Esophagus (tissue), 2 donors: ENCODE measurements at places on chromosomes 7 and 10. TPM values are rescaled to one million over a fixed set of nuclear protein-coding genes. Genes with fewer than 3 reads are reported as not detected.

The C10orf53 gene
- polyA plus RNA-seq = not detected

The SPRN gene
- 0.33 TPM for polyA plus RNA-seq

The OR2A14 gene
- not detected for polyA plus RNA-seq

The DYNC1I1 gene
- polyA plus RNA-seq = 0.69 TPM

The PIP gene
- not detected for polyA plus RNA-seq

The SLC18A3 gene
- not detected for polyA plus RNA-seq

The LBX1 gene
- not detected for polyA plus RNA-seq

The GPR146 gene
- 6.3 TPM for polyA plus RNA-seq

The CYP26C1 gene
- polyA plus RNA-seq = 0.02 TPM

The CCDC172 gene
- not detected for polyA plus RNA-seq

The FGL2 gene
- polyA plus RNA-seq = 3.4 TPM

The OR2A12 gene
- polyA plus RNA-seq = not detected

The ARF5 gene
- polyA plus RNA-seq = 235 TPM

The CEP55 gene
- 11.5 TPM for polyA plus RNA-seq

The CYP3A5 gene
- 16.1 TPM for polyA plus RNA-seq

The NFE2L3 gene
- polyA plus RNA-seq = 2.3 TPM

The PIP4K2A gene
- 6.1 TPM for polyA plus RNA-seq

The TLX1 gene
- not detected for polyA plus RNA-seq

The ANKMY2 gene
- 5.9 TPM for polyA plus RNA-seq

The CYP3A4 gene
- 0.20 TPM for polyA plus RNA-seq

The ACTR3C gene
- 8.0 TPM for polyA plus RNA-seq

The TMEM254 gene
- 24.9 TPM for polyA plus RNA-seq

The CTAGE8 gene
- 2.5 TPM for polyA plus RNA-seq

The CTAGE4 gene
- polyA plus RNA-seq = 3.2 TPM

The TRIM50 gene
- 0.02 TPM for polyA plus RNA-seq

The PON1 gene
- not detected for polyA plus RNA-seq

The ADCY1 gene
- 0.12 TPM for polyA plus RNA-seq

The MACC1 gene
- 5.6 TPM for polyA plus RNA-seq

The UCN3 gene
- polyA plus RNA-seq = not detected

The LRRN3 gene
- 0.06 TPM for polyA plus RNA-seq

The RSPH10B2 gene
- polyA plus RNA-seq = 0.10 TPM

The DPYSL4 gene
- 0.52 TPM for polyA plus RNA-seq

The STK31 gene
- 1.1 TPM for polyA plus RNA-seq

The PALD1 gene
- polyA plus RNA-seq = 2.1 TPM

The ZEB1 gene
- 3.1 TPM for polyA plus RNA-seq

The LRIT1 gene
- polyA plus RNA-seq = not detected

The ACSM6 gene
- not detected for polyA plus RNA-seq

The MYL10 gene
- polyA plus RNA-seq = not detected

The POLR1F gene
- polyA plus RNA-seq = 5.9 TPM

The GLCCI1 gene
- 1.4 TPM for polyA plus RNA-seq

The ASB10 gene
- 0.01 TPM for polyA plus RNA-seq

The NUDT13 gene
- 1.3 TPM for polyA plus RNA-seq

The CHAT gene
- not detected for polyA plus RNA-seq

The CTNNA3 gene
- polyA plus RNA-seq = 0.08 TPM
